ENCODE measurements at places on chromosomes 3 and 15.
A peak's percentile ranks its signal among the peaks of the same experiment; 100 is the strongest.

DNA sequence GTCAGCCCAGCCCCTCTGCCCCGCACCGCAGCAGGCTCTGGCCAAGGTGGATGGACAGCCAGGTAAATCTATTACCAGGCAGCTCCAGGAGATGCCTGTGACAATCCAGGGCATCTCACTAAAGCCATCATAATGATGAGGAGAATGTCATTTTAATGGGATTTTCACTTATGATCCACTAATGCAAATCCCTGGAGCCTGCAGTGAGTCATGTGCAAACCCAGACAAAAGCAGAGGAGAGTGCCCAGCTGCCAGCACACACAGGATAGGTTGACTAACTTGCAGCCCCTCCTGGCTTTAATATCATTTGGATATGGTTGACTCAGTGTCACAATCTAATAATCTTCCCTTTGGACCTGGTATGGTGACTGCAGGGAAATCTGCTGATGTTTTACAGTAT, 206.9 kb upstream of the TRIM42 start:
- H3K4me3 ChIP-seq: no peak overlapping the region
- no peak for DNase-seq
- H3K36me3 ChIP-seq: no peaks in the 10 kb centered on the region
- H3K27ac ChIP-seq: no peak overlapping the region
- no peaks in the 10 kb centered on the region for H3K4me1 ChIP-seq

GRCh38 chr15:72365844-72366243, 10.0 kb downstream of the HEXA start:
- no peaks in the 10 kb centered on the region for H3K36me3 ChIP-seq
- no peaks in the 10 kb centered on the region for H3K27me3 ChIP-seq
- no peak overlapping the region for H3K27ac ChIP-seq

DNA sequence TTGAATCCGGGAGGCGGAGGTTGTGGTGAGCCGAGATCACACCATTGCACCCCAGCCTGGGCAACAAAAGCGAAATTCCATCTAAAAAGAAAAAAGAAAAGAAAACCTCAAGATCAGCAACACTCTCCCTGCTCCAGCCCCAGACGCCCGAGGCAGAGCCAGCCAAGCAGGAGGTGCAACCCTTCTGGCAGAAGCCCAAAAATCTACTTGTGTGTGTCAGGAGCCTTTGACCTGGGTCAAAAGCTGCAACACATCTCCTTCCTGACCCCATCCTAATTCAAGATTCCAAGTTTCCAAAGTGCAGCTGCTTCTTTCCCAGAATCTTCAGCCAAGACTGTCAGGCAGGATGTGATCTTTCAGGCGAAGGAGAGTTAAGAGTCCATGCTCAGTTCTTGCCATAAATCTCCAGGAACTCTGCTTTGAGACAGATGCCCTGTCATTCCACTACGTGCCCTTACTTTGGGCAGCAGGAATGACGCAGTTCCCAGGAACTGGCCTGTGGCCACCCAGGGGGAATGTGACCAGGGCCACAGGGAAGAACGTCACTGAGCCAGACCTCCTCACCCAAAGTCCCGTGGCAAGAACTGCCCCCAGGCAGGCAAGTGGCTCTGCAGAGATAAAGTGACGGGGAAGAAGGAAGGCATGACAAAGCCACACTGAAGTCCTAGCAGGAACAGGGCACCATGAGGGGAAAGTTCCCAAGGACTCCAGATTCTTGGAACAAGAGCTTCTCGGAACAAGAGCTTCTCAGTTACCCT, 39.4 kb downstream of the SH3BP5 start:
- no peak overlapping the region for H3K4me3 ChIP-seq
- H3K27me3 ChIP-seq: no peaks in the 10 kb centered on the region
- H3K36me3 ChIP-seq: no peaks in the 10 kb centered on the region
- no peak for DNase-seq

DNA sequence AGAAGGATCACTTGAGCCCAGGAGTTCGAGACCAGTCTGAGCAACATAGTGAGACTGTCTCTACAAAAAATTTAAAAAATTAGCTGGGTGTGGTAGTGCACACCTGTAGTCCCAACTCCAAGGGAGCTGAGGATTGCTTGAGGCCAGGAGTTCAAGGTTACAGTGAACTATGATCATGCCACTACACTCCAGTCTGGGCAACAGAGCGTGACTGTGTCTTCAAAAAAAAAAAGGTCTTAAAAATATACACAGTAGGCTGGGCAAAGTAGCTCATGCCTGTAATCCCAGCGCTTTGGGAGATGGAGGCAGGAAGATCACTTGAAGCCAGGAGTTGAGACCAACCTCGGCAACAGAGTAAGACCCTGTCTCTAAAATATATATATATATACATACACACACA, 11.2 kb upstream of the CAMK1 start:
- no peak overlapping the region for H3K27ac ChIP-seq
- DNase-seq: no peak
- H3K4me3 ChIP-seq: no peak overlapping the region
- peaks cover 39% of the 10 kb centered on the region for H3K36me3 ChIP-seq

DNA sequence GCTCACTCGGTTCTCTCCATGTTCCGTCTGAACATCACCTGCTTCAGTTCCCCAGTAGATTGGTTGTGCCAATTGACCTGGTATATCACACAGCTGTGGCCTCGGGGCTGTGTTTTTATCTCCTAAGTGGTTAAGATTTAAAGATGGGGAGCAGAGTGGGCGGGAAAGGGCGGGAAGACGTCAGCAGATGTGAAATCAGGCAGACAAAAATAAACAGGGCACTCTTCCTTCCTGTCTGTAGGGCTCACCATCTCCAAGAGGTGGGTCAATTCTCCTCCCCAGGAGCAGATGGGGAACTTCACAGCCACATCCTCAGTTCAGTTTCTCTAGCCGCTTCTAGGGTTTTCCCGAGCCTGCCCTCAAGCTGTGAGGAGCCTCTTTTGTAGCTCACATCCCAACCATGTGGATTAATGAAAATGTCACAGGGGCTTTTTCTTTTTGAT, 26.8 kb upstream of the LIMD1 start:
- no peaks in the 10 kb centered on the region for H3K36me3 ChIP-seq
- no peaks in the 10 kb centered on the region for H3K27me3 ChIP-seq
- no peak overlapping the region for H3K4me3 ChIP-seq
- no peak overlapping the region for H3K27ac ChIP-seq
- peak; percentile 2 for DNase-seq

DNA sequence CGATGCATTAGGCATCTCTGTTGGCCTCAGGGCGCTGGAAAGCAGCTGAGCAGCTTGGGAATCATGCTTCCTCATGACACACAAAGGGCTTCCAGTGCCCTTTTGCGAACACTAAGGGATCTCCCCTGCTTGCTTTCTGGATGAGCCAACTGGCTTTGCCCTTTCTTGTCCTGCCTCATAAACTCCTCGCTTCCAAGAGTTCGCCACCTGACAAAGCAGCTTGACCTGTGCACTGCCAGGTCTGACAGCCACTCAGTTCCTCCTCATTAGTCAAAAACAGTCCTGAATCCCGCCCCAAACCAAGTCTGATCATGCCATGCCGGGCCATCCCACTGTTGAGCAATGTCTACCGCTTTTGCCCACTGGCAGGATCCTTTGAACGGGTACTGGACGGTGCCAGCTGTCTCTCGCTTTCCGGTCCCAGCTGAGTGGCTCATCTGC, 265.4 kb upstream of the LYSMD4 start:
- no peaks in the 10 kb centered on the region for H3K4me1 ChIP-seq
- H3K27me3 ChIP-seq: no peaks in the 10 kb centered on the region
- no peak overlapping the region for H3K4me3 ChIP-seq

GRCh38 chr15:101617390-101617965, 34.7 kb downstream of the TM2D3 start:
- H3K4me1 ChIP-seq: peaks cover 8% of the 10 kb centered on the region
- no peak for DNase-seq
- no peaks in the 10 kb centered on the region for H3K36me3 ChIP-seq
- H3K27ac ChIP-seq: no peak overlapping the region
- no peak overlapping the region for H3K4me3 ChIP-seq

- H3K4me1 ChIP-seq: no peaks in the 10 kb centered on the region
- H3K27ac ChIP-seq: no peak overlapping the region
- H3K36me3 ChIP-seq: no peaks in the 10 kb centered on the region
- DNase-seq: no peak
Measured at GRCh38 chr15:96296264-96296663, 34.2 kb upstream of the NR2F2 start.

DNA sequence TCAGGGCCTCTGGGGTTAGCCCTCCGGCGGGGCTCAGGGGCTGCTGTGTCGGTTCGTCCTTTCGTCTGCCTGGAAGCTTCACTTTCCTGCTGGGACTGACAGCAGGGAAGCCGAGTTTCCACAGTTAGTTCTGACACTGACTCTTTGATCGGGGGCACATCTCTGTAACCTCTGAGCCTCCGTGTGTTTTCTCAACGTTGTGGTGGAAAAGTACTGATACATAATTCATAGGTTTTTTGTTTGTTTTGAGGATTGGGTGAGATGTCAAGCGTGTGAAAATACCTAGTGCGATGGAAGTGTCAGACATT, 481 bp downstream of the AP4E1 start:
- H3K4me3 ChIP-seq: peak overlapping the region; percentile 74

GRCh38 chr15:91508633-91509032, 344.9 kb upstream of the SLCO3A1 start:
- no peaks in the 10 kb centered on the region for H3K27me3 ChIP-seq
- H3K4me1 ChIP-seq: no peaks in the 10 kb centered on the region
- no peak overlapping the region for H3K4me3 ChIP-seq
- H3K36me3 ChIP-seq: no peaks in the 10 kb centered on the region
- H3K27ac ChIP-seq: no peak overlapping the region

DNA sequence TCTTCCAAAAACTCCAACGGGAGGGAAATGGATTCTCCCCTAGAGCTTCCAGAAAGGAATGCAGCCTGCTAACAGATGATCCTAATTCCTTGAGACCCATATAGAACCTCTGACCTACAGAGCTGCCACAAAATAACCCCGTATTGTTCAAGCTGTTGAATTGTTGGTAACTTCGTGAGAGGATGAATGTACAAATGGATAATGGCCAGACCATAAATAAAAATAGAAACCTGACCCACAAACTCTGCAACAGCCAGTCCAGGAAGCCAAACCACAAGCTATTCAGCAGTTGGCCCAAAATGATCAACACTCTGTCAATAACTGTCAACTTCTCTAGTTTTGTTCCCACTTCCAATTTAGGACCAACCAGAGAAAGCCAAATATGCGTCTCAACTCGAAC, 414.0 kb upstream of the ZNF717 start:
- no peak overlapping the region for H3K4me3 ChIP-seq
- H3K36me3 ChIP-seq: no peaks in the 10 kb centered on the region
- H3K27me3 ChIP-seq: no peaks in the 10 kb centered on the region
- no peaks in the 10 kb centered on the region for H3K4me1 ChIP-seq
- no peak overlapping the region for H3K27ac ChIP-seq
- DNase-seq: no peak

DNA sequence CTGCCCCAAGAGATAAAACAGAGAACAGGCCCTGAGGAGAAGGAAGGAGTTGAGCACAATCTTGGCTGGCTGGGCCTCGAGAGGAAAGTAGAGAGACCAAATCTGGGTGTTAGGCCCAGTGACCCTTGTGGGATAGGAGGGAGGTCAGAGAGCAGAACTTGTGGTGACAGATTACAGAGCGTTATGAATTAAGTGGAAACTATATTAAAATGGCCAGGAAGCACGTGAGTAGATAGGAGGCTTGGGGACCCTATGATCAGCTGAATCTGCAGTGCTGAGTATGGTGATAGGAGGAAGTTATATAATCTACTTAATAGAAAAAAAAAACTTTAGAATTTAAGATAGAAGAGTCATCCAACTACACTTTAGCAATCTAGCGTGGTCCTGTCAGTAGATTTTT, 30.0 kb downstream of the ST6GAL1 start:
- H3K27me3 ChIP-seq: no peaks in the 10 kb centered on the region
- no peak overlapping the region for H3K4me3 ChIP-seq
- H3K27ac ChIP-seq: no peak overlapping the region
- H3K36me3 ChIP-seq: no peaks in the 10 kb centered on the region
- DNase-seq: no peak

- peak overlapping the region; percentile 98 for H3K27ac ChIP-seq
- peaks cover 21% of the 10 kb centered on the region for H3K4me1 ChIP-seq
- DNase-seq: no peak
- H3K27me3 ChIP-seq: no peaks in the 10 kb centered on the region
Measured at GRCh38 chr3:53346514-53346913, 829 bp downstream of the DCP1A start.

GRCh38 chr15:65451989-65452388, 29.2 kb upstream of the IGDCC4 start:
- H3K4me3 ChIP-seq: no peak overlapping the region
- H3K4me1 ChIP-seq: no peaks in the 10 kb centered on the region
- no peaks in the 10 kb centered on the region for H3K27me3 ChIP-seq
- H3K36me3 ChIP-seq: peaks cover 15% of the 10 kb centered on the region

GRCh38 chr3:43255662-43256061, 30.7 kb upstream of the SNRK start:
- DNase-seq: no peak
- no peak overlapping the region for H3K27ac ChIP-seq
- H3K4me3 ChIP-seq: no peak overlapping the region

DNA sequence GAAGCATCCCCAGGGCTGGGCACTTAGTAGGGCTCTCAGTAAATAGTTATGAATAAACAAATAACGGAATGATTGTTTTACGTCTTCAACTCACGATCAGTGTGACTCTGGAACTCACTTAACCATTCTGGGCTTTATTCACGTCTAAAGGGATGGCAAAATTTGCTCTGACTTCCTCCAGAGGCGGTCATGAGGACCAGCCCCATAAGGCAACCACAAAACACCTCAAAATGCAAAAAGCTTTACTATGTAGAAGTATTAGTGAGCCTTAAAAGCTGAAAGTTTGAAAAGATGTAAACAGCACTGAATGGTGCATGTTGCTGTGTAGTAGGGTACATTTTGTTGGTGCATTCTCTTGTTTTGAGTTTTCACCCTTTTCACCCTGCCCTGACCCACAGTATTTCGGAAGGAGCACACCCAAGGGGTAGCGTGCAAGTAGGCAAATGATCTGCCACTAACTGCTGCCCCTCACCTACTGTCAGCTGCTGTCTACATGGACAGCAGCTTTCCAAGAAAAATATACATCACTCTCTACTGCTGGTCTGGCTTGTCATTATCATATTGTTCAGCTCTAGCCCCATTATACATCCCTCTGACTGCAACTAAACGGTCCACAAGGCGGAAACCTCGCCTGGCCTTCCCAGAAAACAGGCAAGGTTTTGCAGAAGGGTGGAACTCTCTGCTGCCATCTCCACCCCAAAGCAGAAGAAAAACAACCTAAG, 308.5 kb upstream of the PROK2 start:
- no peak overlapping the region for H3K27ac ChIP-seq
- DNase-seq: no peak
- no peaks in the 10 kb centered on the region for H3K36me3 ChIP-seq
- H3K4me3 ChIP-seq: no peak overlapping the region
- no peaks in the 10 kb centered on the region for H3K27me3 ChIP-seq
- no peaks in the 10 kb centered on the region for H3K4me1 ChIP-seq
